ENCODE measurements at places on chromosomes 7 and 10.

- DNase-seq, result no peak
These were observed 20.6 kb downstream of the ACSL5 start for GRCh38 chr10:112394475-112394875.

GRCh38 chr7:21013765-21014539 lies 227.3 kb upstream of the SP8 start:
- DNase-seq, result no peak

DNA sequence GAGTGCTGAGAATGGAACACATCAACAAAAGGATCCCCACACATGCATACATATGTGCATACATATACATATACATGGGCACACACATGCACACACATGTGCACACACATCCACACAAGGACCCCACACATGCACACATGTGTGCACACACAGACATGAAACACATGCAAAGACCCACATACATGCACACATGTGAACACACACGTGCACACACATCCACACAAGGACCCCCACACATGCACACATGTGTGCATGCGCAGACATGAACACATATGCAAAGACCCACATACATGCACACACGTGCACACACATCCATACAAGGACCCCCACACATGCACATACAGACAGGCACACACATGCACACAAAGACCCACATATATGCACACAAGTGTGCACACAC lies 104.4 kb upstream of the ADARB2 start:
- DNase-seq, result no peak

DNA sequence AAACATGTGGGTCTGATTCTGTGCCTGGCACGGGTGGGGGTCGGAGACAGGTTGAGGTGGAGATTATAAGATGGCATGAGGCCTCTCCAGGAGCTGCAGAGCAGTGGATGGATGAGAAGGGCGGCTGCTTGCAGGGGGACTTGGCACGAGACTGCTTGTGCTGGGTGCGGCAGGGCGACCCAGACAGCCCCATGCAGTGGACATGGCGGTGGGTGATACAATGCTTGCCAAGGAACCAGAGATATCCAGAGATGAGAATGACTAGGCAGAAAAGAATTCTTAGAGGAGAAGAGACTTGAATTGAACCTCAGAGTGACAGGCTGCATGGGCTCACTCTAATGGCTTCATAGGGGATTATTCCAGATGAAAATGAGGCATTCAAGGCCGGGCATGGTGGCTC lies 145.4 kb downstream of the NEURL1 start:
- no peak for DNase-seq

GRCh38 chr10:99676426-99676825 lies 17.1 kb downstream of the ENTPD7 start:
- no peak for DNase-seq

DNA sequence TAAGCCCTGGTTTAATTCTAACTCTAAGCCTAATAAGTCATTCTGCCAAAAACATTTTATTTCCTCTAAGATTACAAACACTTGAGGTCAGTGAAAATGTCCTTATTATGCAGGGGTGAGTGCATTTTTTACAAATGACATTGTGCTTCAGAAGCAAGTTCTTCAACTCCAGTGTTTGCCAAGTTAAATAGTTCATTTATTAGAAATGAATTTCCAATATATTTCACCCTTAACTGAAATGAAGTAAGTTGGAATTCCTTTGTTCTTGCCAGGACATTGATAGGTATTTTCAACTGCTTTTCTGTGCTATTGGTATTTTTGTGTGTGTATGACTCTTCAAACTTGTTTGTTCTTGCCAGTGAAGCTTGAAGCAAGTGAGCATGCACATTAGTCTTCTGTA lies 89.5 kb upstream of the CCDC6 start:
- no peak for DNase-seq

DNA sequence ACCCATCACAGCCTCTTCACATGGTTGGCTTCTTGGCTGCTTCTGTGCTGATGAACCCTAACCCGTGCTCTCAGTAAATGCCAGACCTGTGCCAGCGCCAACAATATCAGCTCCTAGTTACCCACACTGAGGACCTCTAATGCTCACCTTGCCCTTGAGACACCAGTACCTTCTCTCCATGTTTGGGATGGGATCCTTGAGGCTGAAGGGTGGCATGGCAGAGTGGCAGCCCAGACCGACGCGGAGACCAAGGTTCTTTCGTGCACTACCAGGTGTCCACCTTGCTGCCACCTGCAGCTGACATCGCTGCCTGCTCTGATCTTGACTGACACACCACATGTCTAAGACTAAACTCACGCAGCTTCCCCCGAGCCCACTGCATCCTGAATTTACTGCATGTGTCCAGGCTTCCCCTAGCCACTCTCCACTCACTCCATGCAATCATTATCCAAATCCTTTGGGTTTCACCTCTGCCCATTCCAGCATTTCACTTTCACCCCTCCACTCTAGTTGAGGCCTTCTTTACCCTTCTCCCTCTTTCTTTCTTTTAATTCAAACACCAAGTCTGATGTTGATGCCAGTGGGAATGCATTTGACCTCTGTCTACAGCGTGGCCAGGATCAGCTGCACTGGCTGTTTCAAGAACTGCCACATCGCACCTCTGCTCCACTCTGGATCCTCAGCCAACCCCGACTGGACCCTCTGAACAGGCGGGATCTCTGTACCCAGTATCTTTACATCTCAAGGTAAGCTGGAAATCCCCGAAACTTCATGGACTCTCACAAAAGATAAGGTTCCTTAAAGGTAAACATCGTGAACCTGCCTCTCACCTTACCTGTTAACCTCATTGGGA lies 294.9 kb downstream of the GLRX3 start:
- no peak for DNase-seq

GRCh38 chr10:11828682-11829284 lies 5.6 kb downstream of the PROSER2 start:
- no peak for DNase-seq

All from activated CD4-positive, alpha-beta T cell treated with anti-CD3 and anti-CD28 coated beads, Interleukin-2, amount 50 U/mL, for 16 hours (primary cell).